ENCODE measurements at places on chromosomes 1 and 21. TPM values are rescaled to one million over a fixed set of nuclear protein-coding genes. Genes with fewer than 3 reads are reported as not detected.

The NDUFV3 gene
- total RNA-seq: 15.2 TPM

The ANGPTL3 gene
- total RNA-seq: not detected

The TSPEAR gene
- total RNA-seq: 0.19 TPM

The CLDN17 gene
- total RNA-seq: not detected

The LPAR3 gene
- total RNA-seq: not detected

The TGFB2 gene
- total RNA-seq: 0.97 TPM

The AHCTF1 gene
- total RNA-seq: 19.1 TPM

The DNASE2B gene
- under 0.01 TPM for total RNA-seq

The RNU1-4 gene
- 6,751 TPM for total RNA-seq

The S100A8 gene
- not detected for total RNA-seq

The S100A2 gene
- 1.5 TPM for total RNA-seq

The OR2T33 gene
- total RNA-seq: not detected

The MINDY1 gene
- total RNA-seq: 12.6 TPM

The PROX1 gene
- 0.49 TPM for total RNA-seq

The IQGAP3 gene
- total RNA-seq: 21.5 TPM

The ZNF687 gene
- 10.6 TPM for total RNA-seq
